Subcutaneous preadipocyte (primary cell): ENCODE measurements at places on chromosomes 1 and 21. TPM values are rescaled to one million over a fixed set of nuclear protein-coding genes. Genes with fewer than 3 reads are reported as not detected.

The DAP3 gene
- 74.2 and 78.2 TPM in 2 replicates for total RNA-seq

The ADAMTS1 gene
- 96.3 and 97.4 TPM in 2 replicates for total RNA-seq

The PDZK1 gene
- total RNA-seq = 0.39 TPM in 1 of 2 replicates, not detected in the other

The LRRC53 gene
- total RNA-seq = not detected in 2 replicates

The ESPN gene
- not detected in 2 replicates for total RNA-seq

The ZCCHC17 gene
- 25.4 and 37.5 TPM in 2 replicates for total RNA-seq

The TDRD10 gene
- total RNA-seq = not detected in 2 replicates

The CD34 gene
- under 0.01 and 0.39 TPM in 2 replicates for total RNA-seq

The HES4 gene
- not detected in 2 replicates for total RNA-seq

The PPM1J gene
- total RNA-seq = 1.1 and 1.6 TPM in 2 replicates

The SLFNL1 gene
- total RNA-seq = under 0.01 and 0.20 TPM in 2 replicates

The ACTL8 gene
- 0.20 and 0.37 TPM in 2 replicates for total RNA-seq

The HSPB7 gene
- total RNA-seq = under 0.01 and 0.20 TPM in 2 replicates

The PYHIN1 gene
- 0.20 and 2.6 TPM in 2 replicates for total RNA-seq

The PLXNA2 gene
- total RNA-seq = 0.73 and 5.5 TPM in 2 replicates

The RHOU gene
- total RNA-seq = 0.37 and 0.39 TPM in 2 replicates

The FAM89A gene
- 4.1 and 5.5 TPM in 2 replicates for total RNA-seq

The CFHR2 gene
- not detected in 2 replicates for total RNA-seq

The COL24A1 gene
- under 0.01 and 0.20 TPM in 2 replicates for total RNA-seq

The GJA9 gene
- total RNA-seq = under 0.01 TPM in 1 of 2 replicates, not detected in the other

The LCE2C gene
- total RNA-seq = not detected in 2 replicates

The C1orf56 gene
- 2.2 and 2.3 TPM in 2 replicates for total RNA-seq

The SHISAL2A gene
- not detected in 2 replicates for total RNA-seq

The SLC45A1 gene
- total RNA-seq = 2.5 and 3.3 TPM in 2 replicates

The GPR153 gene
- 3.3 and 3.7 TPM in 2 replicates for total RNA-seq

The GPR25 gene
- total RNA-seq = not detected in 2 replicates

The NLRP3 gene
- not detected in 2 replicates for total RNA-seq

The KRTAP12-3 gene
- total RNA-seq = not detected in 2 replicates

The PTPRU gene
- total RNA-seq = 8.8 and 20.1 TPM in 2 replicates

The VAMP3 gene
- total RNA-seq = 78.6 and 84.3 TPM in 2 replicates

The DIRAS3 gene
- total RNA-seq = 0.78 and 1.8 TPM in 2 replicates

The CHIT1 gene
- total RNA-seq = not detected in 2 replicates

The CD1B gene
- total RNA-seq = not detected in 2 replicates

The CELSR2 gene
- under 0.01 TPM in 2 replicates for total RNA-seq

The TSSK3 gene
- 1.1 and 1.2 TPM in 2 replicates for total RNA-seq

The PPFIA4 gene
- 2.3 and 7.0 TPM in 2 replicates for total RNA-seq

The GJB4 gene
- not detected in 2 replicates for total RNA-seq

The PRDX6 gene
- 213 and 220 TPM in 2 replicates for total RNA-seq

The SLC9A1 gene
- total RNA-seq = 3.7 and 5.3 TPM in 2 replicates

The HSF2BP gene
- total RNA-seq = 0.20 and 0.73 TPM in 2 replicates

The TAS1R1 gene
- under 0.01 TPM in 1 of 2 replicates, not detected in the other for total RNA-seq

The SPRR2E gene
- not detected in 2 replicates for total RNA-seq
